ENCODE measurements at places on chromosomes 6 and 20. TPM values are rescaled to one million over a fixed set of nuclear protein-coding genes. Genes with fewer than 3 reads are reported as not detected.

- ATAC-seq: no peak
These were observed 73.2 kb downstream of the CDYL start for GRCh38 chr6:4849226-4850022.

- ATAC-seq: no peak
These were observed 113.3 kb downstream of the JPH2 start for GRCh38 chr20:44073675-44074071.

DNA sequence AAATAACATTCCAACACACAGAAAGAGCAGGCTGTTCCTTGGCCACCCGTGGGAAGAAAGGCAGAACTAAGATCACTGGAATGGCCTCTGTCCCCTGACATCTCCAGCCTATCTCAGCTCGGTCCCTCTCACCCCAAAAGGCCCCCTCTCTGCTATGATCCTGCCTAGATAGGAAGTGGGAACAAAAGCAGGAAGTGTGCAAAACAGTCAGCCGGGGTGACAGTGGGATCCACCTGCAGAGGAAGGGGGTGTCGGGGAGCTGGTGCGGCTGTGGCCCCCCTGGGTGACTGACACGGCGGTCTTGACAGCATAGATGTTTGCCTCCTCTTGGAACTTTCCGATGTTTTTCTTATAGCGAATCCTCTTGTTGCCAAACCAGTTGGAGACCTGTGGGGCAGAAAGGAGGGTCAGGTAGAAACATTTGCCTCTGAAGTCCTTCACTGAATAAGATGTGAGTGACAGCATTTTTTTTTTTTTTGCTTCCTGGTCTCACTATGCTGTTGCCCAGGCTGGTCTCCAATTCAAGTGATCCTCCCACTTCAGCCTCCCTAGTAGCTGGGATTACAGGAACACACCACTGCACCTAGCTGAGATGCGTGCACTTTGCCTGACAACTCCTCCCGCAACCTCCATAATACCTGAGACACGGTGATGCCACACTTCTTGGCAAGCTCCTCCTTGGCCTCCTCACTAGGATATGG is 2.8 kb downstream of the PBX2 start:
- no peak for ATAC-seq

- ATAC-seq: no peak
These were observed 355.5 kb downstream of the PRKN start for GRCh38 chr6:162372106-162372505.

DNA sequence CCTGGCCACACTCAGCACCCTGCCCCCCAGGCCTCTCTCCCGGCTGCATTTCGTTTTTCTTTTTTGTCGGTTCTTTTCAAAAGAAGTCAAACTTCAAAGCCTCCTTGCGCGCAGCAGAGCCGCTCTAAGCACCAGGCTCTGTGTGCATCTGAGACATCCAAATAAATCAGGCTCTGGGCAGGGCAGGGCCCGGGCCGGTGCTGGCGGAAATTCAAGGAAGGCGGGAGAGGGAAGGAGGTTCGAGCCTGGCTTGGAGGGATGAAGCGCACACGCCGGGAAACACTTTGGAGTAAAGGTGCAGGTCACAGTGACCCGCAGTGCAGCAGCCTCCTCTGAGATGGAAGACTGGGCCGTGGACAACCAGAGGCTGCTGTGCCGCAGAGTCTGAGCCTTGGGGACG is 5.8 kb downstream of the GATA5 start:
- ATAC-seq: no peak

GRCh38 chr6:132167929-132168892 is 217.0 kb upstream of the CCN2 start:
- no peak for ATAC-seq

- peak; percentile 24 for ATAC-seq
These were observed 6.1 kb downstream of the TRIM10 start for GRCh38 chr6:30154709-30155519.

The CNR1 gene
- 0.72 TPM for total RNA-seq

The ENPP5 gene
- total RNA-seq: 0.44 TPM

The PPP1R16B gene
- 2.3 TPM for total RNA-seq

All from esophagus mucosa (tissue), 1 donor.